ENCODE measurements at places on chromosomes 5 and 9.

- DNase-seq, result no peak
Observed at GRCh38 chr5:88923623-88924329, 40.8 kb upstream of the MEF2C start.

GRCh38 chr9:89408628-89409101 lies 89.2 kb downstream of the SEMA4D start:
- peak; percentile 65 for DNase-seq

GRCh38 chr9:69951411-69951810 lies 92.2 kb upstream of the MAMDC2 start:
- DNase-seq, result no peak

DNA sequence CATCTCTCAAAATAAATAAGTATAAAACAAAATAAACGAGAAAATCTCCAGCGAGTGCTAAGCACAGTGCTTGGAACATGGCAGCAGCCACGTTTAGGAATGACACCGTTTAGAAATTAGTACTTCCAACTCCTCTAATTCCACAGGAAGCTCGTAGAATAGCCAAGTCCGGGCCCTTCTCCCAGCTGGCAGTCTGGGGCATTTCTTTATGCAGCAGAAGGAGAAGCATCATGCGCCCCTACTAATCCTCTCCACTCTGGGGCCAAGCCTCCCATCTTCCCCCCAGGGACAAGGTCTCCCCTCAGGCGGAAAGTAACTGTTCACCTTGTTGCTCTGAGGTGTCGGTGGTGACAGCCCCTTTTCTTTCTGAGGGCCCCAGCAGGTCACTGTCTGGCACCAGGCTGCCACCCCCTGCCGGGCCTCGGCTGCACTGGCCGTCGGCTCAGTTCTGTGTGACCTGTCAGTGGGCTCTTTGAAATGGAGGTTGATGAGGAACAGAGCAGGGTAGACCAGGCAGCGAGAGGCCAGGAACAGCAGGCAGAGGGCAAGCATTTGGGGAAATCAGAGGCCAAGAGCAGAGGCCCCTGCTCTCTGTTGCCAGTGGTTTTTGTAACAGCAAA lies 113.5 kb upstream of the WWC1 start:
- no peak for DNase-seq

- no peak for DNase-seq
Observed at GRCh38 chr5:5454391-5454790, 31.9 kb downstream of the ICE1 start.

DNA sequence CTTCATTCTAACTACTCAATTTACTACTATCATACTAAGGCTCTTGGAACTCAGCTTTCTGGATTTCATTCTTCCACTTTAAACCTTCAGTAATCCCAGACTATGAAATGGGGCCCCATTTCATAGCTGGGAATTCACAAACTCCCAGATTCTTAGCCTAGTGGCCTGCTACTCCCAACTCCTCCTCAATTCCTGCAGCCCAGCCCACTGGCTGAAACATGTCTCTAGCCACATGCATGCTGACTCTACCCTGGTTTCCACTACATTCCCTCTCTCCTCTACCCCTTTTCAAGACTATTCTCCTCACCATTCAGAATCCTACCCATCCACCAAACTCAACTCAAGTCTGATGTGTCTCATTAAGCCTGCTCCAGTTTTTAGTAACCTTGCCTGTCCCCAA lies 370.6 kb downstream of the BNC2 start:
- no peak for DNase-seq

DNA sequence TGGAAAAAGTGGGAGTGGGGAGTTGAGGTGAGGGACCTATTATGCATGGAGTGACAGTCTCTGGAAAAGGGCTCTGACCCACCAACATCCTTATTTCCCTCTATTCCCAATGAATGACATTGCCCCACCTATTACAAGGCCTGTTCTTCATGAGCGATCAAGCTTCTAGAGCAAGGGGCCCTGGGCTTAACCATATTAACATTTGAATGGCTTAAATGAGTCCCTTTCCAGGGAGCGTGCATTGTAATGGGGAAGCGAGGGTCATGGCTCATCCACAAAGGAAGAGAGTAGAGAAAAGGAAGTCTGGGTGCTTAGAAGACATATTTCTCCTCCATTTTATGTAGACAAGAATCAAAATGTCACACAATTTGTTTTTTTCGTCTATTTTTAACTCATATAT lies 255.5 kb downstream of the CAAP1 start:
- no peak for DNase-seq

GRCh38 chr9:96382175-96382574 lies 1.3 kb downstream of the SLC35D2 start:
- no peak for DNase-seq

DNA sequence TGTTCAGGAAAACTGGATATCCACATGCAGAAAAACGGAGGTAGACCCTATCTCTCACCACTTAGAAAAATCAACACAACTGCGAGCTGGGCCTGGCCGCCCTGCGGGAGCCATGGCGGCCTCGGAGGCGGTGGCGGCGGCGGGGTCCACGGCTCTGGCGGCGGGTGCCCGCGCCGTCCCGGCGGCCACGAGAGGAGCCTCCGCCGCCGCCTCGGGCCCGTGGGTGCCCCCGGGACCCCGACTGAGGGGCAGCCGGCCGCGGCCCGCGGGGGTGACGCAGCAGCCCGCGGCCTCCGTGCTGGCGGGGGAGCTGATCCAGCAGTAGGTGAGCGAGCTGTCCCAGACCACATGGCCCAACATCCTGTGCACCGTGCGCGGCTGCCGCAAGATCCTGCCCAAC lies 25.3 kb downstream of the FANCC start:
- no peak for DNase-seq

DNA sequence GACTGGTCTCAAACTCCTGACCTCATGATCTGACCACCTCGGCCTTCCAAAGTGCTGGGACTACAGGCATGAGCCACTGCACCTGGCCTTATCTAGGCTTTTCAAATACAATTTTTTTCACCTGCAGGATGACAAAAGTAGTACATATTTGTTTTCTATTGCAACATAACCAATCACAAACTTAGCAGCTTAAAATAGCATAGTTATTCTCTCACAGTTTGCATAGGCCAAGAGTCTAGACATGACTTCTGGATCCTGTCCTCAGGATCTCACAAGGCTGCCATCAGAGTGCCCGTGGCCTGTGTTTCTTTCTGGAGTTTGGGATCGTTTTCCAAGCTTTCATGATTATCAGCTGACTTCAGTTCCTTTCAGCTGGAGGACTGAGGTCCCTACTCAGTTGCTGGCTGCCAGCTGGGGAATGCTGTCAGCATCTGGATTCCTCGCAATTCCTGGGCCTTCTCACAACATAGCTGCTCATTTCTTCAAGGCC lies 348.9 kb downstream of the ARHGEF28 start:
- DNase-seq, result no peak

GRCh38 chr5:135013947-135014570 lies 20.0 kb downstream of the PITX1 start:
- DNase-seq, result no peak

- no peak for DNase-seq
Observed at GRCh38 chr5:172235132-172235780, 41.3 kb downstream of the EFCAB9 start.

Measured in stimulated activated CD8-positive, alpha-beta memory T cell treated with anti-CD3 and anti-CD28 coated beads, Interleukin-7, amount 100 ng/mL, for 4 hours (primary cell).